ENCODE measurements at places on chromosomes 16 and 17.

DNA sequence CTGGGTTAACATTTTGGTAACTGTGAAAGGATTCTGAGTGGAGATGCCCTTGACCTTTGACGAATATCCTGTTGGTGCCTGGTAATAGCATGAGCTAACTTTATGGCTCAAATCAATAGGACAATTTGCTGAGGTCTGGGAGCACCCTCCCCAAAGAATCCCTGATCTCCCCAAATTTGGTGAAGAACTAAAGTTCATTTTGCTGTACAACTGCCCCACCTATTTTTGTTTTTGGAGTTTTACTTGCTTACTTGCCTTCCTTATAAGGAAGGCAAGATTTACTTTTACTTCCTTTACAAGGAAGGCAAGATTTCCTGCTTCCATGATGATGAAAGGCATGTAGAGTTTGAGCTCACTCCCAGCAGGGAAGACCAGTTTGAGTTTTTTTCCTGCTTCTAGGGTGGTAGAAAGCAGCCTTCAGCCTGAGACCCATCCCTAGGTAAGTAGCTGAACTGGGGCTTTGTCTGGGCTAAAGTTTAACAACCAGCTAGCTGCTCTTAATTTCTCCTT lies 2.8 kb downstream of the KRTAP4-9 start:
- no peak for DNase-seq

DNA sequence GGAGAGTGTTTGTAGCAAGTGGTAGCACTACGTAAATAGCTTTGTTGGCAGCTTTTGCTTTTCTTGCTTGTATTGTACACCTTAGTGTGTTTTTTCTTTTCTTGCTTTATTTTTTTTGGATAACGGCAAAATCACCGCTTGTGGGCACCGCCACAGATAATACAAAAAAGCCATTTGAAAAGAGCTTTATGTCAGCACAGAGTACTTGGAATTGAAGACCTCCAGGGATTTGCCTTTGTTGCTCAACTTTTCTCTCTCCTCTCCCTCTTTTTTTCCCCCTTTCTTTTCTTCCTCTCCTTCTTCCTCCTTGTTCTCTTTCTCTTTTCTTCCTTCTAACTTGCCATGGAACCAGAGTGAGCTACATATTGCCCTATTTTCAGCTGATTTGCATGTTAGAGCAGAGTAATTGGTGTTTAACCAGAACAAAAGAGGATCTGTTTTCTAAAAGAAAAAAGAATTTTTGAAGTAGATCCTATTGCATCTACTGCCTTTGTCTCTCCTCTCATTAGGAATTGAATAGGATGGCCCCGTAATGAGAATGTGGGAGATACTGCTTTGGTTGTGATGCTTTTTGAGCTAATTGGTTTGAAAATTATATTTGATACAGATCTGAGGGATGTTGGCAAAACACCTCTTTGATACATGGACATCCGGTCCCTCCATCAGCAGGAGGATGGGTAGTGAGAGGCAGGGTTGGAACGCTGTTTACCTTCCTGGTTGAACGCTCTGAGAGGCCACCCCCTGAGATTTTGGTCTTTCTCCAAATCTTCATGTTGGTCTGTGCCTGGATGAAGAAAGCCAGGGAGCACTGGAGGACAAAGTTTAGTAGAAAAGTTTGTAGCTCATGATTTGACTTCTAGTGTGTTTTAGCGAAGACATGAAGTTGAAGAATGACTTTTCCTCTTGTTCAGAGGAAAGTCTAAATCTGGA lies 85.6 kb downstream of the MSI2 start:
- DNase-seq, result no peak

DNA sequence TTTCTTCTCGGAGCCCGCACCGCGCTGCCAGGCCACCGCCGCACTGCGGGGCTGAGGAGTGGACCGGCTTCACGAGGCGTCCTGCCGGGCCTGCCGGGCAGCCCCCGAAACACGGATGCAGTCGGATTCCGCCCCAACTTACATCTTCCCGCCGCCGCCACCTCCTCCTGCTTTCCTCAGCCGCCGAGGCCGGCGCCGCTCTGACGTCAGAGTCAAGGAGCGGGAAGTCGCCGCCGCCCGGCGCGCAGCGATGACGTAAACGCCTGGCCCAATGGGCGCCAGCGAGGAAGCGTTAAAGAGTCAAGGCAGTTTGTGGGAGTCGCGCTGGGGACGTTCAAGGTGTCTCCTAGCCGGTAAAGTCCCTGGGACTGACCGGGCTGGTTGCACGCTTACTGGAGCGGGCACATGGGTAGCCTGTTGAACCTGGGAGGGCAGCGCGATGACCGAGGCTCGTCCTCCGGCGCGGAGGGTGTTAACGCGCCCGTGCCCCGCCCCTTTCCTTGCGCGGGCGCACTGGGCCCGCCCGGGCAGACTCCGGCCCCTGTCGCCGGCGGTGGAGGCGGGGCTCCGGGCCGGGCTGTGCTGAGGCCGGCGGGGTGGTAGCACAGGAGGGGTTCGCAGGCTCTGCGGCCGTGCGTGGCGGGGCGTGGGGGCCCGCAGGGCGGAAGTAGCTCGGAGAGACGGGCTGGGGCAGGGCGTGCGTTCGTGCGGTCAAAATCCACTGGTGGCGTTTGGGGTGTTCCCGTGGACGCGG lies at the start of gene RNPS1:
TSS of gene RNPS1 (minus strand) at position 214 of the 754 bp plus-strand sequence. CDS start 3,483 bp downstream, outside the sequence.
- peak; percentile 96 for DNase-seq

- peak; percentile 22 for DNase-seq
These were observed 25.4 kb upstream of the NSRP1 start for GRCh38 chr17:30091121-30091670.

GRCh38 chr17:82287868-82288801 lies 14.6 kb upstream of the CSNK1D start:
- DNase-seq, result no peak

- no peak for DNase-seq
These were observed 233.1 kb upstream of the FOXF1 start for GRCh38 chr16:86277221-86277620.

GRCh38 chr16:53129281-53130158 lies 74.7 kb downstream of the CHD9 start:
- DNase-seq, result no peak

DNA sequence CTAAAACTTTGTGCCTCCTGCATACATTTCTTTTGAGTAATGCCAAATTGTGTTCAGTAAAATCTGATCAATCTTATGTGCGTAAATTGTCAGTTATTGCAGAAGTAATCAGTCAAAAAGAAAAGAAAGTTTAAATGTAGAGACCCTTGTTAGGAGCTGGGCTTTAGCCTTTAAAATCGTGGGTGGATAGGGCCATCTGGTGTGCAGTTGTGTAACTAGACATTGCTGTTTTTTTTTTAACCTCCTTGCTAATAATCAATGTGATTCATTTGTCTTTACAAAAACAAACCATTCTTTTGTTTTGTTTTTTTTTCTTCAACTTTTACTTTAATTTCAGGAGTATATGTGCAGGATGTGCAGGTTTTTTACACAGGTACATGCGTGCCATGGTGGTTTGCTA lies 5.3 kb upstream of the WWOX start:
- DNase-seq, result no peak

DNA sequence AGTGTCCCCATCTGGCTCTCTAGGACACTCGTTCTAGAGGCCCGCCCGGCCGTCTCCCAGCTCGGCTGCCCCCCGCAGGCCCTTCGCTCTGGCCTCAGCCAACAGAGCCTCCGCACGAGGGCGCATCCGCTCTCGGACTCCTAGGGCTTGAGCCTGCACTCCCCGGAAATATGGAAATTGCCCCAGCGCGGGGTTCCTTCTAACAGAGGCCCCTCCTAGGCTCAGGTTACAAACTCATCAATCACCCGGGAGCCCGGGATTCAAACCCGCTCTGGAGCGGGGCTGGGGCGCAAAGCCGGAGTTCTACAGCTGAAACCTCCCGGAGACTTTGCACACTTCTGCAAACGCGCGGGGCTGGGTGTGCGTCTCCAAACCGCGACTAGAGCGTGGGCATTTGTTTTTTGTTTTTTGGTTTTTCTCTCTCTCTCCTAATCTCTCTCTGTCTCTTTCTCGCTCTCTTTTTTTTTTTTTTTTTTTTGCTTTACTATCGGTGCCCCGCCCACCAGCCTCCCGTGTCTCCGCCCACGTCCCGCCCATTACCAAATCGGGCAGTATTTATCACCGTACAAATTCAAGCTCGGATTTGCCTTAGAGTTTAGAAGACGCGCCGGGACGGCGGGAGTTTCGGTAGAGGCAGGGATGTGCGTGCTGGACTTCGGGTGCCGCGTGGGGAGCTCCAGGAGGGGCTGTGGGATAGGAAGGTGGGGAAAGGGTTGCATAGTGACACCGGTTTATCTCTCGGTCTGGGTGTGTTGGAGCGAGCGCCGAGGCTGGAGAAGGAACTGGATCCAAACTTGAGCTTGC lies 2.4 kb upstream of the FOXL1 start:
- DNase-seq, result peak; percentile 68

DNA sequence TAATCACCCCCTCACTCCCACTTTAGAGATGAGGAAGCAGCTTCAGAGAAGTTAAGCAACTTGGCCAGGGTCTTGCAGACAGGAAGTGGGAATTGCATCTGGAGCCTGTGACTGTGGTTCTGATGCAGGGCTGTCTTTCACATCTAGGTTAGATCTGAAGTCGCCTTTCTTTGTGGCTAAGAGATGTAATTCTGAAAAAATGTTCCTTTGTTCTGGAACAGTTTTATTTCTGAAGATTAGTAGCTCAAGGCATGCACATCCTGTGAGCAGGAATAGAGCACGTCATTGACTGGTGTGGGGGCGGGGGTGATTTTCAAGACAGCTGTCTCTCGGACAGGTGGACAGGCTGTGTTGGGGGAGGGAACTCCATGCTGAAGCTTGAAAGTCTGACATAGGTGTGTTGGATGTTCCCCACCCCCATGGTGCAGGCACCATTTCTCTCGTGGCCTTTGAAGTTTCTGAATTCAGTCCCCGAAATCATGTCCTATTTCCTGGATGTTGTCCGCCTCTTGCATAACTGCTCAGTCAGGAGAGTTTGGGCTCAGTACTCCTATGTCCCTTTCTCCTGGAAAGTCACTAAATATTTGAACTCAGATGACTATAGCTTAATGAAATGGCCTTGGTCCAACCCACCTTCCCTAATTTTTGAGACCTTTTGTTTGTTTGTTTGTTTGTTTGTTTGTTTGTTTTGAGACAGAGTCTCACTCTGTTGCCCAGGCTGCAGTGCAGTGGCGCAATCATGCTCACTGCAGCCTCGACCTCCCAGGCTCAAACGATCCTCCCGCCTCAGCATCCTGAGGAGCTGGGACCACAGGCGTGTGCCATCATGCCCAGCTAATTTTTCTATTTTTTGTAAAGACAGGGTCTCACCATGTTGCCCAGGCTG lies 21.0 kb upstream of the HERPUD1 start:
- DNase-seq, result peak; percentile 46

DNA sequence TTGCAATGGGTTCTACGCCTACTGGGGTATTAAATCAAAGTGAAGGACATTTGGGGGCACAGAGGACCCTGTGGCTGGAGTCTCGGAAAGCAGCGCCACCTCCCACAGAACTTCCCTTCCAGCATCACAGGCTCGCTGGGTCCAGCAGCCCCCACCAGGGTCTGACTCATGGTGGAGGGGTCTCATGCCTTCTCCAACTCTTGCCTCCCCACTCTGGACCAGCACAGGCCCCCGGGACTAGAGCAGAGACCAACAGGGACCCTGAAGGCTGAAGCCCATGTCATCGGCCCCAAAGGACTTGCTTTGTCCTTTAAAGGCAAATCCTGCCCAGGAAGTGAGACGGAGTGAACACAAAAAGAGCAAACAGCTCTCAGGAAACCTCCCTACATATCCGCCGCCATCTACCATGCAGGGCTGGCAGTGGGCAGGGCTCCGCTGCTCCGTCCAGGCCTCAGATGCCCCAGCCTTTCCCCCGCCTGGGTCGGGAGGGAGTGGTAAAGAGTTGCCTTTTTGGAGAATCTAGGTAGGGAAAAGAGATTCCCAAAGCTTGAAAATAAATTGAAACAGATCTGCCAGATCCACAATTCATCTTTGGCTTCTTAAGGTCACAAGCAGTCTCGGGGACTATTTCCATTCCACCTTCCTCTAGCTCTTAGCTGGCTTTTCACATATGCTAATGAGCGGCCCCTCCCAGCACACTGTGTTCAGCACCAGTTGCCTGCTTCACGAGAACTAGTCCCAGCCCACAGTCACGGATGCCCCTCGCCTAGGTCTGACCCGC lies 2.1 kb upstream of the GPRC5C start:
- DNase-seq, result no peak

DNA sequence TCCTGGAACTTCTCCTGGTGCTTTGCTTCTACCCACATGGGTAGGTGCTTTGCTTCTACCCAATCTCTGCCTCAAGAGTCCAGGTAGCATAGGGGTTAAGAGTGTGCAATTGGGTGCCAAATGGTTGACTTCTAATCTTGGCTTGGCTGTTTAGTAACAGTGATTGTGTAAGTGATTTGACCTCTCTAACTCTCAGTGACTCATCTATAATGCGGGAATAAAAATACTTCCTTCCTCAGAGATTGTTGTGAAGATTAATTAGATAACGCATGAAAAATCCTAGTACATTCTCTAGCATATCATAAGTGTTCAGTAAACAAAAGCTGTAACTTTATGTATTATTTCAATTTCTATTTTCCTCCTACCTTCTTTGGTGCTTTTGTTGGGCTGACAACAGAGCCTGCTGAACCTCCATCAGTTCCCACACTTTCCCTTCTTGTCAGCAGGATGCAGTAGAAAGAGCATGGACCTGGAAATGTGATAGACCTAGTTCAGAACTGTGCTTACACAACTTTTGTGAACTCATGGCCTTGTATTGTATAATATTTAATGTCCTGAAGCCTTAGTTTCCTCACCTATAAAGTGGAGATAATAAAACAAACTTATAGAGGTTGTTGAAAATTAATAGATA lies 72.9 kb upstream of the SMIM36 start:
- peak; percentile 2 for DNase-seq

DNA sequence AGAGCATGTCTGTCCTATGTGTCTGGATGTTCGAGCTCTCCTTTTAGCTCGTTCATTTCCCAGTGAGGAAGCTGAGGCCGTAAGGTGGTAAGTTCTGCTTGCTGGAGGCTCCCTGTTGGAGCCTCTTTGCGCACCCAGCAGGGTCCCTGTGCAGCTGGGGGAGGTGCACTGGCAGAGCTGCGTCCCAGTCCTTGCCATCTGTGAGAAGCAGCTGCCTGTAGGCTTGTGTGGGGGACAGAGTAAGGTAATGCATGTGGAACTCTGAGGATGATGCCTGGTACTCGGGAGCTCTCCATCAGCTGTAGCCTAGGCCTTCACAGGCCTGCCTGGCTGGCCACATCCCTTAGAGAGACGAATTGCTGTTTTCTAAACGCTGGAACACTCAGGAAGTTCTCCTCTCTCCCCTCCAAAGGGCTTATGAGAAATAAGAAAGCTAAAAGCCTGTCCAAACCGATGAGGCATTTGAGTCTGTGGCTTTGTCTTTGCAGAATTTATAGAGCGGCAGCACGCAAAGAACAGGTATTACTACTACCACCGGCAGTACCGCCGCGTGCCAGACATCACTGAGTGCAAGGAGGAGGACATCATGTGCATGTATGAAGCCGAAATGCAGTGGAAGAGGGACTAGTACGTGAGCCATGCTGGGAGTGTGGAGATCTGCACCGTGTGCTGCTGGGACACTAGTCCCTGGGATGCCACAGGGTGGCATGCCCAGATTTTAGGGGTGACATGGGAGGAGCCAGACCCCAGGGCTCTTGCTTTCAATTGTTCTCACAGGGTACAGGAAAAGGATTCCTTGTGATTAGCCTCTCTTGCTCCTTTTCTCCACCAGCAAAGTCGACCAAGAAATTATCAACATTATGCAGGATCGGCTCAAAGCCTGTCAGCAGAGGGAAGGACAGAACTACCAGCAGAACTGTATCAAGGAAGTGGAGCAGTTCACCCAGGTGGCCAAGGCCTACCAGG lies 1.6 kb downstream of the NDUFB10 start:
- no peak for DNase-seq

- no peak for DNase-seq
These were observed 472.7 kb downstream of the KCNJ2 start for GRCh38 chr17:70642059-70642458.

Data from kidney capillary endothelial cell (primary cell).